Fibroblast of the aortic adventitia (primary cell): ENCODE measurements at places on chromosomes 12 and 14. TPM values are rescaled to one million over a fixed set of nuclear protein-coding genes. Genes with fewer than 3 reads are reported as not detected.

DNA sequence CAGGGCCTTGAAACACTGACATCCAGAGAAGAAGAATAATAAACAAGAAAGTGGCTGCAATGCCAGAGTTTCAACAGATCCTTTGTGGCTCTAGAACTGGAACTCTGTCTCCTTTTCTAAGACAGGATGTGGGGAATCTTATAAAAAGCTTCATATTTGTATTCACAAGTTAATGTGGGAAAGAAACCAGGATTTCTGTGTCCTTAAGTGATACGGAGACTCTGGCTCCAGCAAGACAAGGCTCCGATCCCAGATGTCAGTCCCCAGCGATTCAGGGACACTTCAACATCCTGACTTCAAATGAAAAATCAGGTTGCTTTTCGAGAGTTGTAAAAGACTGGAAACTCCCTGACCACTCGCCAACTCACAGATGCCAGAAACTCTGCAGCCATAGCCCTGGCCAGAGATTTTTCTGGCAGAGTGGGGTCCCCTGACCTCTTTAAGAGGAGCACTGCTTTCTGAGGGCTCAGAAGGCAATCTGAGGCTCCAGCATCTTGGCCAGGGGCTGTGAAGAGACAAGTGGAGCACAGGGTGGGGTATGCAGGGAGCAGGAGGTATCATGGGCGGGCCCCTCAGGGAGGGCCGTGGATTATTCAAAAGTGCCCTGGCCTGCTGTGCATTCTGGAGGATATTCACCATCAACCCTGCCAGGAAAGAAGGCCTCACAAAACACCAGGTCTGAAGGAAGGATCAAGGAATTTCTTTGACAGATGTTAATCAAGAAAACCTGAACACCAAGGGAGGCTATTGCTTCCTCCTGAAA lies 53.3 kb downstream of the TMX1 start:
- peak; percentile 93 for DNase-seq

DNA sequence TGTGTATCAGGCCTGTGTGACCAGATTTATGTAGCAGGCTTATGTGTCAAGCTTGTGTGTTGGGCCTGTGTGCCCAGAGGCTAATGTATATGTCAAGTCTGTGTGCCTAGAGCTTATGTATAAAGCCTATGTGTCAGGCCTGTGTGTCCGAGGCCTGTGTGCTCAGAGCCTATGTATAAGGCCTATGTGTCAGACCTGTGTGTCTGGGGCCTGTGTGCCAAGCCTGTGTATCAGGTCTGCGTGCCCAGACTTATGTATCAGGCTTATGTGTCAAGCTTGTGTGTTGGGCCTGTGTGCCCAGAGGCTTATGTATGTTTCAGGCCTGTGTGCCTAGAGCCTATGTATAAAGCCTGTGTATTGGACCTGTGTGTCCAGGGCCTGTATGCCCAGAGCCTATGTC lies 249.3 kb upstream of the AVPR1A start:
- DNase-seq: no peak

DNA sequence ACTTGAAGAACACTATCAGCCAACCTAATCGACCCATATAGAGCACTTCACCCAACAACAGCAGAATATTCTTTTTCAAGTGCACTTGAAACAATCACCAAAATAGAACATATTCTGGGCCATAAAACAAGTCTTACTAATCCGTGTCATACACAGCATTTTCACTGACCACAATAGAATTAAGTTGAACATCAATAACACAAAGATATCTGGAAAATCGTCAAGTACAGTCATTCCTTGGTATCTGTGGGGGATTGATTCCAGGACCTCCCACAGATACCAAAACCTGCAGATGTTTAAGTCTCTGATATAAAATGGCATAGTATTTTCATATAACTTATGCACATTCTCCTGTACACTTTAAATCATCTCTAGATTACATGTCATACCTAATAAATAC lies 295.7 kb downstream of the BCL11B start:
- no peak for DNase-seq

The BCL7A gene
- total RNA-seq: 3.2 and 12.2 TPM in 2 replicates

The POTEM gene
- not detected in 2 replicates for total RNA-seq

The TOX4 gene
- 21.1 and 37.2 TPM in 2 replicates for total RNA-seq

GRCh38 chr14:20476776-20477175 lies 7.6 kb downstream of the PNP start:
- no peak for DNase-seq

The MYH6 gene
- not detected in 2 replicates for total RNA-seq

GRCh38 chr12:65907513-65907912 lies 83.2 kb downstream of the HMGA2 start:
- no peak for DNase-seq

DNA sequence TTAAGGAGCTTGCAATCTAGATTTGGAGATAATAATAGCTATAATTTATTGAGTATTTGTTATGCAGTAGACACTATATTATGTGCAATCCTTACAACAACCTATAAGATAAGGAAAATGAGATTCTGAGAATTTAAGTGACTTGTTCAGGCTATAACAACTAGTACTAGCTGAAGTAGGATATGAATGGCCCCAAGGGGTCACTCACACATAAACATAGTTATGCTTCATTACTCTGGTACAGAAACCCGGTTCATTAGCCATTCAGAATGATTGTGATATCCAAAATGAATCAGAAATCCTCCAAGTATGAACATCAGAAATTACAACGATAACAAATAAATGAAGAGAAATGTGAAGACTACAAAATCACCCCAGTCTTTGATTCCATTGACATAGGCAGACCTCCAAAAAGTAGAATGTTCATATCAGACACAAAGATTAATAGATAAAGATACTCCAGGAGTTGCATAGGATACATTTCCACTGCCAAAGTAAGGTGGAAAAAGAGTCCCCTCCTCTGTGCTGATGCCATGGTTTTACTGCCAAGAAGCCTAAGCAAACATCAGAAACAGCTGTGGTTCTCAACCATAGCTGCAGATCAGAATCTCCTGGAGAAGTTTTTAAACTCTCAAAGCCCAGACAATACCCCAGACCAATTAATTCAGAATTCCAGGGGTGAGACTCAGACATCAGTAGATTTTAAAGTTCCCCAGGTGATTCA lies 8.6 kb upstream of the NID2 start:
- peak; percentile 66 for DNase-seq

- DNase-seq: no peak
Observed at GRCh38 chr12:100473050-100473715, 483 bp upstream of the NR1H4 start.

The SLC24A4 gene
- 0.08 TPM in 1 of 2 replicates, not detected in the other for total RNA-seq

DNA sequence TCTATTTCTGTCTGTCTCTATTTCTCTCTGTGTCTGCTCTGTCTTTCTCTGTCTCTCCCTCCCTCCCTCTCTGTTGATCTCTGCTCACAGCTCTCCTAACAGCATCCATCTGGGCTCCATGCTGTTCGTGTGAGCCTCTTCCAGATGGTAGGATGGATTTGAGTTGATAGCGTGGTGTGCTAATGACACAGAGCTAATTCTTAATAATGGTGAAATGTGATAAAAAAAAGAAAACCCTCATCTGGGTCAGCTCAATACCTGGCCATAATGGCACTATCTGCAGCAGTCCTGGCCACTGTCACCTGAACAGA lies 96.4 kb downstream of the AACS start:
- no peak for DNase-seq

DNA sequence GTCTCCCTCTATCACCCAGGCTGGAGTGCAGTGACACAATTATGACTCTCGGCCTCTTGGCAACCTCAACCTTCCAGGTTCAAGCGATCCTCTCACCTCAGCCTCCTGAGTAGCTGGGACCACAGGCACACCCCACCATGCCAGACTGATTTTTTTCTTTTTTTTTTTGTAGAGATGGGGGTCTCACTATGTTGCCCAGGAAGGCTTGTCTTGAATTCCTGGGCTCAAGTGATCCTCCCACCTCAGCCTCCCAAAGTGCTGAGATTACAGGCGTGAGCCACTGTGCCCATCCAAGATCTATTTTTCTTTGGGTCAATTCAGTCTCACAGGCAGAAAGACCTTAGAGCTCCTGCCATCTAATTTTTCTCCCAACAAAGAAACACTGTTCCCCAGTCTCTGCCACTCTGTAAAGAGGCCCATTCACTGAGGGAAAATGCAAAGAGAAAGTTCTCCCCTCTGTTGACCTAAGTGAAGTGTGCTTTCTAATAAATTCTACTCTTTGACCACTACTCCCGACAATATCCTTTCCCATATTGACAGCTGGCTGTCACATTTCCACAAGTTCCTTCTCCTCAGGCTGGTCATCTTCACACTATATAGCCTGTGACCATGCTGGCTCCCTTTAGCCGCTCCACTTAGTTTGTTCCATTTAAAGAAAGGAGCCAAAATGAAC lies 23.3 kb downstream of the TMED8 start:
- DNase-seq: no peak

GRCh38 chr14:56371737-56372136 lies 207.9 kb upstream of the TMEM260 start:
- no peak for DNase-seq

The NAV3 gene
- 83.1 and 121 TPM in 2 replicates for total RNA-seq

DNA sequence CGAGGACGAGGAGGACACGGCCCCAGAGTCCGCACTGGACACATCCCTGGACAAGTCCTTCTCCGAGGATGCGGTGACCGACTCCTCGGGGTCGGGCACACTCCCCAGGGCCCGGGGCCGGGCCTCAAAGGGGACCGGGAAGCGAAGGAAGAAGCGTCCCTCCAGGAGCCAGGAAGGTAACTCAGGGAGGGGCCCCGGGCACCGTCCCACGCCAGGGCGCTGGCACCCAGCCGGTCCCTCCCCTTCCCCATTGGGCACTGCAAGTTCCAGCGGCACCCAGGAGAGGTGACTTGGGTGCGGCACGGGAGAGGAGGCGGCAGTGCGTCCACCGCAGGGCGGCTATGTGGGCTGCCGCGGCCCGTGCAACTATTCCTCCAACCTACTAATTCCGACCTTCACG lies 9.3 kb upstream of the ADSS1 start:
- DNase-seq: no peak

The GPR135 gene
- 1.7 and 4.3 TPM in 2 replicates for total RNA-seq

GRCh38 chr14:67221982-67222328 lies 19.3 kb upstream of the PALS1 start:
- DNase-seq: no peak

DNA sequence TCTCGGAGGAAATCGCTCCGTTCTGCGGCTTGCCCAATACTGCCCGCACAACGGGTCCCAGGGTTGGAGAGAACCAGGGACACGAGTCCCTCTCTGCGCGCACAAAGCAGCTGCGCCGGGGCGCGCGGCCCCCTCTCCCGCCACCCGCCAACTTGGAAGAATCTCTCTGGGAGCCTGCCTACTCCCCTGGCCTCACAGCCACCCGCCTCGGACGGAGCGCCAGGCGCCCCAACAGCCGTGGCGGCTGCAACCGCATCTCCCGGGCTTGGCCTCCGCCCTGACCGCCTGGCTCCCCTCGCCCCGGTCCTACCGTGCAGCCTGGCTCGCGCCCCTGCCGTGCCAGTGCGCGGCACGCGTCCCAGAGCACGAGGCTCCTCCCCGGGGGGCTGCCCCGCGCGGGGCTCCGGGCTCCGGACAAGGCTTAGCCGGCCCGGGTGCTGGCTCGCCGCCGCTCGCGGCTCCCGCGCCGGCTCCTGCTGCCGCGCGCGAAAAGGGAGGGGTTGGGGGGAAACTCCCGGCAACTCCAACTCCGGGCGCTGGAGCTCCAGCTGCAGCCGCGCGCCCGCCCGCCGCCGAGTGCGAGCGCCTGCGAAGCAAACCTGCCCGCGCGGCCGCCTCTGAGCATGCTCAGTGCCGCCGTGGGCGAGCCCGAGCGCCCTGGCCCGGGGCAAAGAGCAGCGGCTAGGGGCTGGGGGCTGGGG lies at the start of gene STXBP6:
Gene STXBP6, minus strand, starts transcription at position 580 of the 701 bp plus-strand sequence. CDS start 75,329 bp downstream, outside the sequence.
- peak; percentile 48 for DNase-seq

- DNase-seq: peak; percentile 31
Observed at GRCh38 chr14:75986439-75986765, 839 bp downstream of the IFT43 start.

DNA sequence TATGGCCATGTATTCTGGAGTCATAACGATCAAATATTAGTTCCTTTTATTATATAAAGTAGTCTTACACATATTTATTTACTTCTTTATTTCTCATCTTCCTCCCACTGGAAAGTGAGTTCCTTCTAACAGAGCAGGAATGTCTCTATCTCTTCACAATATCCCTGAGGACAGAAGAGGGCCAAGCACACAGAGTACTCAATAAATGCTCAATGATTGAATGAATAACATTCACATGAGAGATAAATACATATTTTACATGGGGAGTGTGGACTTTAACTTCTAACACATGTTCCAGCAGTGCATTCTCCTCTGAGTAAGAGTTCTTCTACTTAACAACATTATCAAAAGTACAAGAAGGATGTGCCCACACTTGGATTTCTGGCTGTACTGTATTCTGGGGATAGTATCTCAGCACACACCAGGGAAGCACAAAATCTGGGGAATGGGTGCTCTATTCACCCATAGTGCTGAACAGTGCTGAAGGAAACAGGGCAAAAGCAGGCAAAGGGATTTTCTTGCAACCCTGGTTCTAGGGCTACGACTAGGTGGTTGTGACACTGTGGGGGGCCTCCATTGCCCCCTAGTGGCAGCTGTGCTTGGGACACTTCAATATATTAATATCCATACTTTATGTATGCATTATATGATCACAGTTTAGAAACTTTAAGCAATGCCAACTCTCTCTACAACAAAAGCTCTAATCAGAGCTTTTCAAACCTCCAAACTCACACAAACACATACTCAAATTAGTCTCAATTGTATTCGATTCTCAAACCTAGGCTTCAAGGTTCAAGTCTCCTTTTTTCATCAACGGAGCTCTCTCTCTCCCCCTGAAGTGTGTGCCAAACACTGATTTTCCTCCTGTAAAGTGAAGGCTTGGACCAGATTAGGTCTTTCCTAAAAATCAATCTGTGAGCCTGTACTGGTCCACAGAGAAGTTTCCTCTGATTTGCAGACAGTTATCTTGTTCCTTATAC lies 115.5 kb downstream of the SLC2A13 start:
- peak; percentile 70 for DNase-seq

The ANO4 gene
- 0.18 and 1.6 TPM in 2 replicates for total RNA-seq

DNA sequence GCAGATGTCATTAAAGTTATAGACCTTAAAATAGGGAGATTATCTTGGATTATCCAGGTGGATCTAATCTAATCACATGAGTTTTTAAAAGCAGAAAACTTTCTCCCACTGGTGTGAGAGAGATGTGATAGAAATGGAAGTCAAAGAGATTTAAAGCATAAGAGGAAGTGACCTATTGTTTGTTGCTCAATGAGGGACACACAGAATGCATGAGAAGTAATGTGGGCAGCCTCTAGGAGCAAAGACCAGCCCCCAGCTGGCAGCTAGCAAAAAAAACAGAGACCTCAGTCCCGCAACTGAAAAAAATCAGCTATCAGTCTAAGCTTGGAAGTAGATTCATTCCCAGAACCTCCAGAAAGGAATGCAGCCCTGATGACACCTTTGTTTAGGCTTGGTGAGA lies 24.6 kb upstream of the ANP32D start:
- DNase-seq: no peak

The KRT1 gene
- not detected in 2 replicates for total RNA-seq

DNA sequence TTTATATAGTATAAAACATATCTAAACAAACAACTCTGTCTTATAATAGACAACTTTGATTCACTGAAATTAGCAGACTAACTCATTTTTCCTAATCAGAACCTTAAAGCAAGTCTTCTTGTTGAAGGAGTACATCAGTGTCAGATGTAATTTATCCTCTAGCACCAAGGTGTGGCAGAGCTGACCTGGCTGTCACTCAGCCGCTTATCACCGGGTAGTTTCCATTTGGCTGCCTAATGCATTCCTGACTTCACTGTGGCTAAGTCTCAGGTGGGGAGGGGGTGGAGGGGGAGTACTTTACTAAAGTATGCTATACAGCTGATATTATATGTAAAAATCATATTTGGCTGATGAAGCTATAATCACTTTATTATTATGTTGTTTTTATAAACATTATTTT lies 339.9 kb upstream of the RGS6 start:
- DNase-seq: no peak
